ENCODE measurements at places on chromosomes 12 and 14.

- no peak for DNase-seq
These were observed 86.9 kb upstream of the CLEC14A start for GRCh38 chr14:38342803-38343202.

GRCh38 chr14:88793259-88793625 is 489 bp upstream of the EML5 start:
- DNase-seq: no peak

GRCh38 chr12:53299101-53299453 is 418 bp upstream of the MYG1 start:
- no peak for DNase-seq

DNA sequence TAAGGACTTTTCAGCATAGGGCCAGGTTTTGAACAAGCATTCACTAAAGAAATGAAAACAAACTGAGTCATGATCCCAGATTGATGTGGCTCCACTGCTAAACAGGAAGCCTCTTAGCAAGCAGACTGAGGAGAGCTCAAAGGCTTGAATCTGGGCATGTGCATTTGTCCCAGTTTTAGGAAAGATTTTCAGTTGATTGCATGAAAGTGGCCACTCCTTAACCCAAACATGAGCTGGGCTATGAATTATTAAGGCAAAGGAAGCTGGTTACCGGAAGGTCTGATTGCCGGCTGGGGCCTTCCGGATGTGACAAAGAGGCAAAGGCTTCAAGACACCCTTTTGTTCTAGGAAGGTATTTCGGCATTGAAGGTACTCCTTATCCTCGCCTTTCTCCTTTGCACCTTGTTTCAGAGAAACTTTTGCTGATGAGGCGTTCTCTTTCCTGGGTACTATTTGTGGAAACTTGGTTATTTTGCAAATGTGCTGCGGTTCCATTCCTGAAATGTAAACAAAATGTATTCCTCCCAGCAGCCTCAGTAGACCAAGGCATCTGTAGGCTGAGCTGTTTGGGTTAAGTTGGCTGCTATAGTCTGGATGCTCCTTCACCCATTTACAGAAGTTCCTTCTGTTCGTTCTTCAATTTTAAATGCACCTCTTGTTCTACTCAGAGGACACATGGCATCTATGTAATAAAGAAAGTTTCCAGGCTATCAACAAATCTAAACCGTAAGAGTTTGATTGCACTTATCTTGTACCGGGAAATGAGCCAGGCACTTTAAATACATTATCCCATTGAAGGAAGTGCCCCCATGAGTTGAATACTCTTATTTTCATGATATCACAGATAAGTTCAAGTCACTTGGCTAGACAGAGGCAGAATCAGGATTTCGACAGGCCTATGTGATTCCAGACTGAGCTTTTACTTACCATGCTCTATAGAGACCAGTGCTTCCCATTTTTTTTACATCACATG is 115.6 kb upstream of the METAP2 start:
- no peak for DNase-seq

Data from endothelial cell (in vitro differentiated cells).